CD8-positive, alpha-beta memory T cell (primary cell): ENCODE measurements at places on chromosomes 7 and 10.

GRCh38 chr7:155878250-155878649 lies 66.0 kb upstream of the SHH start:
- DNase-seq: no peak

DNA sequence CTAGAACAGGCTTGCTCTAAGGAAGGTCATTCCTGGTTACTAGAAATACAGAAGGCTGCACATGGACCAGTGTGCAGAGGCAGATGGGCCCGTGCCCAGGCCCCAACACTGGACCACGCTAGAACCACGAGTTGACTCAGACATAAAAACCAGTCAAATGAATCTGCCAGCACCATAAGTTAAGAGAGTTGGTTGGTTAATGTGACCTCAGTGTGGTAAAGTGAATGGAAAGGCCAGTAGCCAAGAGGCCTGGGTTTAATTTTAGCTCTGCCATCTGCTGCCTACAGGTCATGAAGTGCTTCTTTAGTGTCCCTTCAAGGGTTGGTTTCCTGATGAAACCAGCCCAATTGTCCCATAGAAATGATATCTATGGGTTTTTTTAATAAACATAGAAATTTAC lies 329.6 kb upstream of the NRP1 start:
- no peak for DNase-seq

GRCh38 chr10:30803892-30804322 lies 174.4 kb upstream of the LYZL2 start:
- DNase-seq: no peak

- no peak for DNase-seq
Observed at GRCh38 chr10:69659241-69660038, 29.4 kb downstream of the FAM241B start.

- no peak for DNase-seq
Observed at GRCh38 chr7:51366930-51367613, 50.5 kb upstream of the COBL start.

- no peak for DNase-seq
Observed at GRCh38 chr7:22633286-22633953, 93.6 kb upstream of the IL6 start.

DNA sequence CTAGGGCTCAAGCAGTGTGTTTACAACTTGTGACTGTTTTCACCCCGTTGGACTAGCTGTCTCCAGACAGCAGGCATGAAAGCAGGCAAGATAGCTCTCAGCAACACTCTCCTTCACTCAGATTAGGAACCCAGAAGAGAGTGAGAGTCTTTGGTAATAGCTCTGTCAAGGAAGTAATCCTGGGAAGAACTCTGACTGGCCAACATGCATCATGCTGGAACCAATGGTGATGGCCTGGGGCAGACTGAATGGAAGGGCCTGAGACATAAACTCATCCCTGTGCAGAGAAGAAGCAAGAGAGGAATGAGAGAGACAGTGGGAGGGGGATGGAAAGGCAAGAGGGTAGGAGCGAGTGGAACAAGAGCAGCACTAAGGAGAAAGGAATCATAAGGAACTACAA lies 48.9 kb downstream of the AKR1D1 start:
- no peak for DNase-seq

DNA sequence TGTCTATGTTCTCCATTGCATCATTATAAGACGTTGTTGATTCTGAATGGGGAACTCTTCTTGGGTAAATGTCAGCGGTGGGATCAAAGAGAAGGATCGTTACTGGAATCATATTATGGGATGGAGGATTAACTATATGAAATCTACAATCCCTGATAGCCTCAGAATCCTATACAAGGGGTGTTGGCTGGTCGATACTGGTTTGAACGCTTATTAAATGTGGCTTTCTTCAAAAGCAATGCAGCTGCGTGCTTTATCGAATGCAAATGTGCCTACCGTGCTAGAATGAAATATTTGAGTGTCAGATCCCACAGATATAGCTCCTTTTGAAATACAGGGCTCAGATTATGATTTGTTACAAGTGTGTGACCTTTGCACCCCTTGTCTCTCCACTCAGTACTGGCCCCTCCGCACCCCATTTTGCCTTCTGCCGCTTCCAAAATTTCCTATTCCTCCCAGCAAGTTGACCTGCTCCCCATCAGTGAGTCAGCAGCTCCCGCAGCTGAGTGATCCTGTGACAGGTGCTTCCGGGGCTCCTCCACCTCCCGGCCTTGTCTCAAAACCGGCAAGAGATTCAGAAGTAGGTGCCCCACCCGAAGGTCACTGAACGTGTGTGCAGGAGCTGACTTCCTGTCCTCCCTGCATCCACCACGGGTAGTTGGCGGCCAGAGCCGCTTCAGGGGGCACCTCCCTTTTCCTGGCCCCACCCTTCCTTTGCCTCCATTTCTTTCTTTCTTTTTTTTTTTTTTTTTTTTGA lies 76.6 kb downstream of the PTPRE start:
- no peak for DNase-seq

DNA sequence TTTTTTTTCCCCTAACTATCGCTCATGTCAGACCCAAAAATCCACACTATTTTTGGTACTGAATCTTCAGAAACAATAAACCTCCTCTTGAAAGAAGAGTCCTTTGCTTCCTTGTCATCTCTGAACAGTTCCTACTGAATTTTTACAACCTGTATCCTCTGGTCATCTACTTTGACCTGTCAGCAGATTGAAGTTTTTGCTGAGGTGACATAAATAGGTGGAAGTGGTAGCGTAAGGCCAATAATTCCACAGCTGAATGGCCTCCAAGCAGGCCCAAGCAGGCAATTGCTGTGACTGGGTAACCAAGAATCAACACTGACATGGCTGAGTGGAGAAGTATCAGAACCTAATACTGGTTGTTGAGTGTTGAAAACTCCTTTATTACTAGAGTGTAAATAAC lies 117.4 kb upstream of the MAGI2 start:
- no peak for DNase-seq
